NCI-H2081 (cell line): ENCODE measurements at places on chromosomes 7 and 10.

GRCh38 chr10:67978749-67979148 lies 94.3 kb downstream of the SIRT1 start:
- DNase-seq: no peak

DNA sequence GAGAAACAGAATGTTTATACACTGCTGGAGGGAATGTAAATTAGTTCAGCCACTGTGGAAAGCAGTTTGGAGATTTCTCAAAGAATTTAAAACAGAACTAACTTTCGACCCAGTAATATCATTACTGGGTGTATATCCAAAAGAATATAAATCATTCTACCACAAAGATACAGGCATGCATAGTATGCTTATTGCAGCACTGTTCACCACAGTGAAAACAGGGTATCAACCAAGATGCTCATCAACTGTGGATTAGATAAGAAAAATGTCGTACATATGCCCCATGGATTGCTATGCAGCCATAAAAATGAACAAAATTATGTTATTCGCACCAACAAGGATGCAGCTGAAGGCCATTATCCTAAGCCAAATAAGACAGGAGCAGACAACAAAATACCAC lies 343.1 kb upstream of the KCND2 start:
- DNase-seq: no peak

DNA sequence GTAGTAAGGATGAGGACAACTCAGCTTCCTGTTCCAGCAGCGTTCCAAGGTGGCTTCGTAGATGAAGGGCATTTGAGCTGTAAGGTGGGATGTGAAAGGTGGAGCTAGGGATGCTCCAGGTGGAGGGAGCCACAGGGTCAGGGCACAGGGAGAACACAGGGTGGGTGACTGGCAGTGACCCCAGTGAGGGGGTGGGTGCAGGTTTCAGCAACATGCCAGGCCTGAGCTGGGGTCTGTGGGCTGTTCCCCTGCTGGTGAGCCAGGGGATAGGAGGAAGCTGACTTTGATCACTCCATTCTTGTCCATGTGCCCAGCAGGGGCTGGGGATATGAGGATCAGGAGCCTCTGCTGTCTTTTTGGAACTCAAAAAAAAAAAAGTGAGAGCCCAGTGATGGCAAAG lies 33.2 kb downstream of the CDH23 start:
- no peak for DNase-seq

DNA sequence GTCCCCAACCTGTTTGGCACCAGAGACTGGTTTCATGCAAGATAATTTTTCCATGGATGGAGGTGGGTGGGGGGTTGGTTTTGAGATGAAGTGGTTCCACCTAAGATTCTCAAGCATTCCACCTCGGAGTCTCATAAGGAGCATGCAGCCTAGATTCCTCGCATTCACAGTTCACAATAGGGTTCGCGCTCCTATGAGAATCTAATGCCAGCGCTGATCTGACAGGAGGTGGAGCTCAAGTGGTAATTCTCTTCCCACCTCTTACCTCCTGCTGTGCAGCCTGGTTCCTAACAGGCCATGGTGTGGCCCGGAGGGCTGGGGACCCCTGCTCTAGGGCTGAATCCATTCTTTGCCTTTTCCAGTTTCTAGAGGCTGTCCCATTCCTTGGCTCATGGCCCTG lies 19.1 kb upstream of the CDK1 start:
- no peak for DNase-seq

DNA sequence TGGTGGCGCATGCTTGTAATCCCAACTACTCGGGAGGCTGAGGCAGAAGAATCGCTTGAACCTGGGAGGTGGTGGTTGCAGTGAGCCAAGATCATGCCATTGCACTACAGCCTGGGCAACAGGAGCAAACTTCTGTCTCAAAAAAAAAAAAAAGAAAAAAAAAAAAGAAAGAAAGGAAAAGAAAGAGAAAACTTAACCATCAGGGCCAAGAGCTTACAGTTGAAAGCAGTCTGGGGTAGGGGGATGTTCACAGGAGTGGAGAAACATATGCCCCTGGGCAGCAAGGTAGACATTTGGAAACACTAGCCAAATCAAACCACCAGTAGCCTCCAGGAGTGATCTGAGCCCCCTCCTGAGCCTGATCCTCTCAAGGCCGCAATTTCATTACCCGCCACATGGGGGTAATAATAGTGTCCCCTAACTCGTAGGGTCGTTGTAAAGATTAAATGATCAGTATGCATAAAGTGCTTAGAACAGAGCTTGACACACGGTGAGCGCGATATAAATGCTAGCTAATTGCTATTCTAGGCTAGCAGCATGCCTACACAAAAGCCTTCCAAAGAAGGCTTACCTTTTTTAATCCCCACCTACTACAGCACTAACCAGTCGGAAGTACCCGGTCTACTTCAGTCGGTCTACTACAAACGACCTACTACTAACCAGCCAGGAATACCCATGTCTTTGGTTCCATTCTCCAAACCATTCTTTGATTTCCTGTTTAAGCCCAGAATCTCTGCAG lies 274.3 kb upstream of the NEBL start:
- DNase-seq: no peak

DNA sequence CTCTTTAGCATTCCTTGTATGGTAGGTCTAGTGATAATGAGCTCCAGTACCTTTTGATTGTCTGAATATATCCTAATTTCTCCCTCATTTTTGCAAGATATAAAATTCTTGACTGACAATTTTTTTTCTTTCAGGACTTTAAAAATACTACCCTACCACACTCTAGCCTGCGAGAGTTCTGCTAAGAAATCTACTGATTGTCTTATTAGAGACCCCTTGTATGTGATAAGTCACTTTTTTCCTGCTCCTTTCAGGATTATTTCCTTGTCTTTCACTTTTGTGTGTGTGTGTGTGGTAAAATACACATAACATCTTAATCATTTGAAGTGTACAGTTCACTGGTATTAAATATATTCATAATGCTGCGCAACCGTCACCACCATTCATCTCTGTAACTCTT lies 68.7 kb upstream of the PPP1R9A start:
- DNase-seq: no peak
